ENCODE measurements at places on chromosomes 16 and 17.
A peak's percentile ranks its signal among the peaks of the same experiment; 100 is the strongest.

DNA sequence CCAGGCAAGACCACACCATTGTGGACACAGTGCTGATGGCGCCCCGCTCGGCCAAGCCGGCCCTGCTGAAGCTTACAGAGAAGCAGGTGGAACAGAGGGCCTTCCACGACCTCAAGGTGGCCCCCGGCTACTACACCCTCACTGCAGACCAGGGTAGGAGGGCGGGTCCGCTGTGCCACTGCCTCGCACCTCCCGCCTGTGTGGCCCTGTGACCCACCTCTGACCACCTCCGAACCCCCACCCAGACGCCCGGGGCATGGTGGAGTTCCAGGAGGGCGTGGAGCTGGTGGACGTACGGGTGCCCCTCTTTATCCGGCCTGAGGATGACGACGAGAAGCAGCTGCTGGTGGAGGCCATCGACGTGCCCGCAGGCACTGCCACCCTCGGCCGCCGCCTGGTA, 21.1 kb downstream of the ITGB4 start:
- DNase-seq: no peak

- DNase-seq: no peak
Observed at GRCh38 chr16:85100265-85100664, 12.0 kb downstream of the CIBAR2 start.

- DNase-seq: peak; percentile 72
Observed at GRCh38 chr16:66728117-66728787, 23.2 kb downstream of the DYNC1LI2 start.

- no peak for DNase-seq
Observed at GRCh38 chr16:14155572-14156190, 84.6 kb downstream of the MRTFB start.

DNA sequence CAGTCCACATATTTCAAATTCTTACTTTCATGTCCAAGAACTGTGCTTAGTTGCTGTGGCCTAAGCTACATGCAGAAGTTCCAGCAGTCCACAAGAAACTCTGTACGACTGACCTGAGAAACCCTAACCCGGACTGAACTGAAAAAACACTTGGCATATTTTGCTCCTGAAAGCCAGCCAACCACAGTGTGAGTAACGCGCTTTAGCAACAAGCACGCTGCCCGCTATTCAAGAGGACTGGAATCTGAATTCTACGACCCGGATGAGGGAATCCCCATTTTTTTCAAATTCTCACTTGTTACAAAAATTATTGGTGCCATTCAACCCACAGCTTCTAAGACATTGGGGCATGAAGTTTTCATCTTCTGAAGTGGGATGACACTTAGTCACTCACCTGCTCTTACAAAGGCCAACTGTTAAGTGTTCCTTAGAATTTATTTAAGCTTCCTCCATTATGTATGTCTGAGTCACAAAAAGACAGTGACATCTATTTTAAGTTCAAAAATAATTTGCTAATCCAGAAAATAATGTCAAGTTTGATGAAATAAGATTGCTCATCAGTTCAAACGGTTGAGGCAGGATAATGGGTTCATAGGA, 78.7 kb downstream of the CDYL2 start:
- no peak for DNase-seq

DNA sequence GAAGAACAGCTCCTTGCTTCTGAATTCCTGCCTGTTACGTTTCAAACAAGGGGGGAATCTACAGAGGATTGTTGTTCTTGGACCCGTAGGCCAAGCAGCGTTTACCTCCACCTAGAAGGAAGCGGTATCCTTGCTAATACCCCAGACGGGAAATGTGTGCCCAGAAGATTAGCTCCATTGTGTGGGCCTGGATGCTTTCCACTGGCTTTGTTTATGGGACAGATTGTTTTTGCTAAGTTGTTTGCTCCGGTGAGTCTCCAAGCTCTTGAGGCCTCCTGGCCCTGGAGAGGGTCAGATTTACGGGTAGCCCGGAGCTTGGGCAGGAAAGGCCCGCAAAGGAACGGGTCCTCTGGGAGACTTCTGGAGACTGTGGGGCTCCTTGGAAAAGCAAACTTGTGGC, 28.4 kb upstream of the MRTFB start:
- no peak for DNase-seq

GRCh38 chr16:87407511-87408112, 15.5 kb downstream of the MAP1LC3B start:
- DNase-seq: no peak

- DNase-seq: no peak
Observed at GRCh38 chr16:49875806-49876715, 20.1 kb upstream of the ZNF423 start.

GRCh38 chr17:29090750-29091605, 48.0 kb downstream of the PIPOX start:
- DNase-seq: no peak

- DNase-seq: no peak
Observed at GRCh38 chr17:82385559-82386254, 14.1 kb downstream of the UTS2R start.

- peak; percentile 46 for DNase-seq
Observed at GRCh38 chr17:42361781-42362186, 26.5 kb downstream of the STAT3 start.

DNA sequence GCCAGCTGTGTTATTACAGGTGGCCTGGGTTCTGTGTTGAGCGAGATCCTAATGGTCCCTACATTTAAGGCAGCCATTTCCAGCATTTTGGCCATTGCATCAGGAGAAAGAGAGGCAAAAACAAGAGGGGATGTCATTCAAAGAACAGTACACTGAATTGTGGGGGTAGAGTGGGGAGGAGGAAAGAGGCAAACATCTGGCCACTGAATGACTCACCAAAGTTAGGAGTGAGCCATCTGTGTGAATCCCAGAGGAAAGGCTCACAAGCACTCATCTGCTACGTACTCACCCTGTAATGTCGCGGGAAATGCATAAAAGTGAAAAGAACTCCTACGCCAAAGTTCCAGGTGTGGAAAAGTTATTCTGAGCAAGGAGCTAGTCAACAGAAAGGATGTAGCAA, 16.7 kb downstream of the KRABD2 start:
- peak; percentile 92 for DNase-seq

GRCh38 chr16:84730406-84731106, 30.8 kb downstream of the USP10 start:
- peak; percentile 87 for DNase-seq

DNA sequence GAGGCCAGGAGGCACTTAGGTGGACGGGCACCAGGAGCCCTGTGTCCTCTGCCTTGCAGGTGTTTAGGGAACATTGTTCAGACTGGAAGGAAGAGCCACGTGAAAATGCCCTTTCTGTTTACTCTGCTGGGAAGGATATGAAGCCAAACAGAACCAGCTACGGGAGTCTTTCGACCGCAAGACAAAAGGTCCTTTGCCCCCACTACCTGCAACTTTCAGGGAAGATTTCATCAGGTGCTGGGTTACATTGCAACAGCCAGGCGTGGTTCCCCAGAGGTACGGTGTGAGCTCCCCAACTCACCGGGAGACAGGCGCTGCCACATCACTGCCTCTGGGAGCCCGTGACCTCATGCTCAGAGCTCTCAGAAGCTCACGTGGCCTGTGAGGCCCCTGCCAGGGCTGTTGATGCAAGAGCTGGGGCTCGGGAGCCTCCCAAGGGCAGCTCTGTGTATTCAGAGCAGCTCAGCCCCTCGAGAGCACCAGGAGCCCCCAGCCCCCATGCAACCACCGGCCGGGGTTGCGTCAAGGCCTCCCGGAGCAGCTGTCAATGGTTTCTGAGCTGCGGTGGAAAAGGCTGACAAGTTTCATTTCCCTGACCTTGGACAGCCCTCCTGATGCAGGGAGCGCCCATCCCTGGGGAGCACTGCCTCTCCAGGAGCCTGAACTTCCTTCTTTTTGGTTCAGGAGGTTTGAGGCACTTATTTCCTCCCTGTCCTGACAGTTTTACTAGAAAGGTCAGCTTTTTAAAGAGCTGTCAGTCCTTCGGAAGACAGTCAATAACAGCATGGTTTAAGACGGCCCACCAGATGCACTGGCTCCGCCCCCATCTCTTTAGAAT, 42.1 kb downstream of the TBC1D16 start:
- peak; percentile 96 for DNase-seq

GRCh38 chr17:79956853-79957252, 78.8 kb downstream of the TBC1D16 start:
- DNase-seq: no peak

- DNase-seq: no peak
Observed at GRCh38 chr17:59505610-59506276, 59.7 kb upstream of the DHX40 start.

GRCh38 chr16:11576427-11577289, 10.1 kb downstream of the LITAF start:
- DNase-seq: peak; percentile 57

- peak; percentile 88 for DNase-seq
Observed at GRCh38 chr17:4945176-4945943, 3.0 kb downstream of the PFN1 start.

GRCh38 chr17:55433629-55434422, 12.2 kb upstream of the MMD start:
- DNase-seq: peak; percentile 58

DNA sequence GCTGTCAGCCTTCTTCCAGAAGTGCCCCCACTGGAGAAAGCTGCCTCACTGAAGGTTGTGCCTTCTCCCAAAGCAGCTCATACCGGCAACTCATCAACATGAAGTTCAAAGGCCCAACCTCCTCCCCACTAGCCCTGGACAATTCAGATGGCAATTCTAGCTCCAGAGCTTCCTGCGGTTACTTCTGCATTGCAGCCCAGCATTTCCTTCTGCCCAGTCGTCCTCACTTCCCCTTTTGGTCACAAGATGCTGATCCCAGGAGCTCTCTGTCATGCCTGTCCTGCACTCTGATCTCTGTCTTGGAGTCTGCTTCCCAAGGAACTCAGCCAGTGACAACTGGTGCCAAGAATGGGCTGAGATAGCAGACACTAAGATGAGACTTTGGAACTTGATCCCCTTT, 178.2 kb upstream of the SOX9 start:
- no peak for DNase-seq

DNA sequence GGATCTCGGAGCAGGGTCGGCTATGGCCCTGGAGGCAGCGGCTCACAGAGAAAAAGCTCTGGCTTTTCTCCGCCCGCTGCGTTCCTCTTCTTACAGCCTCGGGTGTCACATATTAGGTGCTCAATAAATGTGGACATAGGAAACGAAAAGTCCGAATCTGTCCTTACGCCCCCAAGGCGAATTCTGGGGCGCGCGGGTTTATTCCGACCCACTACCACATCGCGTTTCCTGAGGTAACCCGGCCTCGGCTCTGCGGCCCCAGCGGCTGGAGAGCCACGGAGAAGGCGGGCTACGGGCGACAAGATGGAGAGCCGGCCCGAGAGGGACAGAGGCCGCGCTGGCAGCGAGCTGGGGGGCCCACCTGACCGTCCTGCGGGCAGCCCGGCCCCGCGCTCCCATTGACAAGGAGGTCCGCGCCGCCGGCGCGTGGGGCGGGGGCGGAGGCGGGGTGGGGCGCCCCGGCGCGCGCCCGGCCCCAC, 573 bp upstream of the GNAO1 start:
- peak; percentile 89 for DNase-seq

DNA sequence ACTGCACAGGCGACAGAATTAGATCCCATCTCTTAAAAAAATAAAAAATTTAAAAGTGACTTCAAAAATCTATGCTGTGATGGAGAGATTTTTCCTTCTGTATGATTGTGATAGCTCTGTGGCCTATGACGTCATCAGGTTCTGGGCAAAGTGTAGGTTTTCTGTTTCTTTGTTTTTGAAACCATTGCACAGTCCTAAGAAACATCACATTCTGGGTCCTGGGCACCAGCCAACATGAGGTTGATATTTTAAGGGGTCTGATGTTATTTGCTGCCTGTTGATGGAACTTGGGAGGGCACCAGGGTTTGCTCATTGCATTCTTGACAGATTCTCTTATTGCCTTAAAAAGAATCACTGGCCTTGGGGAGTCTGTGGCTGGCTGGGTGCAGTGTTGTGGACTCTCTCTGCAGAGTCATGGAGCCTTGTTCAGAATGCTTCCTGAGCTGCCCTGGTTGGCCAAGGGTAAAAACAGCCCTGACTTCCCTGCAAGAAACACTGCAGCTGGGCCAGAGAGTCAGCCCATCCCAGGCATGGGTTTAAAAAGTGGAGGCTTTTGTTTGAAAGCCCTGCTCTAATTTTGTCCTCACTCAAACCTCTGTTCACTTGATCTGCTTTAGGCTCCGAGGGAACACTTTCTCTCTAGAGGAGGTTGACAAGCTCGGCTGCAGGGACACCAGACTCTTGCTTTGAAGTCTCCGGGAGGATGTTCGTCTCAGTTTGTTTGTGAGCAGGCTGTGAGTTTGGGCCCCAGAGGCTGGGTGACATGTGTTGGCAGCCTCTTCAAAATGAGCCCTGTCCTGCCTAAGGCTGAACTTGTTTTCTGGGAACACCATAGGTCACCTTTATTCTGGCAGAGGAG, 10.5 kb upstream of the CYLD start:
- DNase-seq: no peak
